ENCODE measurements at places on chromosomes 6 and 20.

- no peak for DNase-seq
Observed at GRCh38 chr20:64162239-64162910, 1.9 kb upstream of the MYT1 start.

- DNase-seq = peak; percentile 3
Observed at GRCh38 chr6:48169635-48170034, 58.6 kb upstream of the PTCHD4 start.

- DNase-seq = no peak
Observed at GRCh38 chr20:1264727-1265126, 1.4 kb upstream of the SNPH start.

DNA sequence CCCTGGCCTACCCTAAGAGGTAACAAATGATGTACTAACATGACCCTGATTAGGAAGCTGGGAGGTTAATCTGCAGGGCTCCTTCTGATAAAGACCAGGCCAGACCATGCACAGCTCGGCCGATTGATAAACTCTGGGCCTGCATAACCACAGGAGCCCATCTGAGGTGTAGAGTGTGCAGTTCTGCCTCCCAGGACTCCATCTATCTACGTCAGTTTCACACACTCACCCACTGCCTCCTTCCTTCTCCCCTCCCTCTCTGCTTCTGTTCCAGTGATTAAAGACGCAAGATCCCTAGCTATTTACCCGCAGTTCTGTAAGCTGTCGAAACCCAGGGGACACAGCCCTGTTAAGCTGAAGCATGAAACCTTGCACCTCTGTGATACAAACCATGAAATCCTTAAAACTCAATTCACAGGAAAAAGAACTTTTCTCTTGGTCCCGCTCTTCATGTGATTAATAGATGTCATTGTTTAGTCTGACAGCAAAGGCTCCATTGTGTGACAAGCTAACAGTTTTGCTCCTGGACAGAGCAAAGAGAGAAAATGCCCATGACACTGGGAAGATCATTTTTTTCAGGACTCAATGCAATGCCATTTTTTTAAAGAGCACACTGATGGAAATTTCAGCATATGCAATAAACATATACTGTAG, 470.6 kb downstream of the MAFB start:
- DNase-seq = no peak

DNA sequence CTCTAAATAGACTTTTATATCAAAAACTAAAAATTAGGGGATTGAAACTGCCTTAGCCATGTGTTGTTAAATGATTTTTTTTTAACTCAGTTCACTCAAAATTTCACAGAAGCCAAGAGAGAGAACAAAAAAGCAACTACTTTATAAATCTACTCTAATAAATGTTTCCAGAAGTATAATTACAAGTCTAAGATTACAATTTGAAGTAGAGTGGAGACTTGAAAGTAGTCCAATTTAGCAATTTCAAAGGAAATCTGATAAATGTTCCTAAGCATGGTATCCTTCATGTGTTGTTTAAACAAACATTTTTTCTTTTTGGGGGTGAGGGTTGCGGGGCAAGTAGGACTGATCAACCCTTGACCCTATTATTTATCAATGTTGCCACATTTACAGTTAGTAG, 72.6 kb downstream of the PHIP start:
- DNase-seq = no peak

- no peak for DNase-seq
Observed at GRCh38 chr6:37821446-37821845, 1.9 kb downstream of the ZFAND3 start.

DNA sequence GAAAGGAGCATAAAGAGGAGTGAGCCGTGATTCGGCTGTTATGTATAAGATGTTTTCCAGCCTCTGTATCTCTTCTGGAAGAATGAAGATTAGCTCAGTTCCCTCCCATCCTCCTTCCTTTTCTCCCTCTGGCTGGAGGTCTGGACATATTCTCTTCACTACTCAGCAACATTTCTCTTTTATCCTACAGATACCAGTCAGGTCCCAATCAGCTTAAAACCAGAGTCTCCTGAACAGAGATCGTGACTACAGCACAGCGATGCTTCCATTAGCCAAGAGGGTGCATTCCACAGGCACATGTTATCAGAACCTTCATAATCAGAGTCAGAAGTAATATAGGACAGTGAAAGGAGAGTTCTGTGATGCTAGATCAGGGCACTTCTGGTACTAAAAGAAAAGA, 133.9 kb upstream of the SOX4 start:
- no peak for DNase-seq

DNA sequence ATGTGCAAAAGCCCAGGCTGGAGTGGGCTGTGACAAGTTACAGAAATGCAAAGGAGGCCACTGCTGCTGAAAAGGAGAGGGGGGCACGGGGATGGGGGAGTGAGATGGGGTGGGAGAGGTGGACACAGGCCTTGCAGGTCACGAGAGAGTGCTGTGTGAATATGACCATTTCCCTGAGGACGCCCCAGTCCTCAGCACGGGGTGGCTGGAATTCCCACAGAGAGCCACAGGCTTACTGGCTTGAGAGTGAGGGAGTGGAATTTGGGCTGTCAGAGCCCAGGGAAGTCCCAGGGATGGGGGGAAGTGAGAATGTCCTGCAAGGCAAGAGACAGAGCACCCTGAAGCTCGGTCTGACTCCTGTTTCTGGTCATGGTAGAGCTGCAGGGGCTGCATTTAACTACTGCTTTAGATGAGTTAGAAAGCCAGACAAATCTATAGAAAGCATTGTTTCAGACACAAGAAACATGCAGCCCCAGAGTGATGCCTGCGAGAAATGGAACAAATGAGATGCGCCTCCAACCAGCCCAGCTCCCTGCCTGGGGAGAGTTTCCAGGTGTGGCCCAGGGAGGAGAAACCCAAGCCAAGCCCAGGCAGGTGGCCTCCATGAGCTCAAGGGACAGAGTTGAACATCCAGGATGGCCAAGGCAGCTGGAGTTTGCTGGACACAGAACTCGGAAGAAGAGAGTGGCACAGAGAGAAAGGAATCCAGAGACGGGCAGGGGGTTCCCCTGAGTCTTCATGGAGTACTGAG, 30.5 kb downstream of the NPEPL1 start:
- no peak for DNase-seq

DNA sequence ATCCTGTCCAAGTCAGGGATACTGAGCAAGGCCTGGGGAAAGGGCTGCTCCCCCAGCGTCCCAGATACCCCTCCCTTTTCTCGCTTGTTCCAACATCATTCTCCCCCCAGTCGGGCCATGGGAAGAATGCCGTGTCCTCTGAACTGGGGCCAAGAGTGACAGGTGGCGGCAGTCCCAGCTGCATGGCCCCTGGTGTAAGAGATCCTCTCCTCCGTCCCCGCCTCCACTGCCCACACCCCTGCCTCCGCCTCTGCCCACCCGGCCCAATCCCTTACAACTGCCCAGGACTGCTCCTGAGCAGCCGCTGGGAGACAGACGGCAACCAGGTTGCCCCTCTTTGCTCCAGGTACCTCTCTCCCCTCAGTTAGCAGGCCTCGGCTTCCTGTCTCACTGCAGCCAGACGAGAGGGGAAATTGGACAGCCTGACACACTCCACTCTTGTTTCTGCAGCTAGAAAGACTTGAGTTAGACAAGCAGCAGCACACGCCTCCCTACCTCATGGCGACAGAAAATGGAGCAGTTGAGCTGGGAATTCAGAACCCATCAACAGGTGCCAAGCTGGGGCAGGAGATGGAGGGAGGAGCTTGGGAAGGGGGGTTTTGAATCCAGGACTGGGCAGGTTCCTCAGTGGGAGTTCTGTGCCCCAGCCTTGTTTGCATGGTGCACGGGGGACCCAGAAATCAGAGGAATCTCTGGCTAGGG, at the start of gene MYLK2:
MYLK2 (plus strand) TSS at position 274 of the 702 bp plus-strand sequence; CDS start at position 499, 225 bp downstream.
- DNase-seq = no peak

- no peak for DNase-seq
Observed at GRCh38 chr6:136611133-136611532, 60.9 kb upstream of the MAP7 start.

GRCh38 chr20:62355516-62355877, 11.6 kb downstream of the LAMA5 start:
- peak; percentile 36 for DNase-seq
